AG09319 (cell line): ENCODE measurements at places on chromosomes 1 and 21.

DNA sequence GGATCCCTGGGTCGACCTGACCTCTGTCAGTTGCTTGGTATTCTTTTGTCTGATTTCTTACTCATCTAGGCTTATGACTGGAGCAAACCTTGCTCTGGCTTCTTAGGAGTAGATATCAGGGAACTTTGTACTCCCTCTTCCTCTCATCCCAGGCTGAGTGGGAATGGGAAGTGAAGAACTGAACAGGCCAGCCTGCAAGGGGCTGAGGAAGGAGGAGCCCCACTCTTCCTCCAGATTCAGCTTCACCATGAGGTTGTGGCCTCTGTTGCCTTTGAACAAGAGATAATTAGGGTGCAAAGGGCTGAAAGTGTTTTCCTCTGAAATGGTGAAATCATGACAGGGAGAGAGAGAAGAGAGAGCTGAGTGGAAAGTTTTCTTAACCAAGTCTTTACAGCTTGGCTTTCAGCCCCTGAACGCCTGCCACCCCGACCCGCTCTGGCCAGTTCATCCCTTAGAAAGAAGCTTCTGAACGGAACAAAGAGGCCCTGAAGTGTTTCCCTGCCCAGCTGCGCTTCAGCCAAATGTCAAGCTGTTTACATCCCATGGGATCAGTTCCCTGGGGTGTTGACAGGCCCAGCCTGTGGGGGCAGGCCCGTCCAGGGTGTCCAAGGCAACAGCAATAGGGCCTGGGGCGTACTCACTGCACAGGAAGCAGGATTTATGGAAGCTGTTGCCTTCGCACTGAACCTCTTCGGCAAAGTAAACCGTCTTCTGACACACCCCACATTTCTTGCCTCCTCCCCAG, 11.2 kb downstream of the CSRP1 start:
- DNase-seq = no peak

DNA sequence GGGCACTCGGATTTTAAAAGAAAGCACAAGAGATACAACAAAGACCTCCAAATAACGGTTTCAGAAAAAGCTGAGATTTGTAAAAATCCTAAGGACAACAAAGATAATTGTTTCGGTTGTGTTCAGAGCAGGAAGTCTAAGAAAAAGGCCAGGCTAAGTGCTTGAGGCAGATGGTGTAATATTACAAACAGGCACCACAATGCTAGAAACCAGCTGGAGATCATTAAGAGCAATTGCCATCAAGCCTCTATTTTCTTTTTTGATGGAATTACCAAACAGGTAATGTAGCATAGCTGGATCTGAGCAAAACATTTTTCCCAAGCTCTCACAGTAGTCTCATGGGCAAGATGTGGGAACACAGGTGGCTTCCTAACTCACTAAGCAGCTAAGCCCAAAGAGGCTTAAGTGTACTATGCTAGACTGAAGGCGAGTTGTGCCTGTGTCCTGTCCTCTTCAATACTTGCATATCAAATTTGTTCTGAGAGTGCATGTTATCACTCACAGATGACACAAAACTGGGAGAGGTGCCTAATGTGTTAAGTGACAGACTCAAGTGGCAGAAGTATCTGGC, 161.6 kb downstream of the GLUL start:
- peak; percentile 37 for DNase-seq

DNA sequence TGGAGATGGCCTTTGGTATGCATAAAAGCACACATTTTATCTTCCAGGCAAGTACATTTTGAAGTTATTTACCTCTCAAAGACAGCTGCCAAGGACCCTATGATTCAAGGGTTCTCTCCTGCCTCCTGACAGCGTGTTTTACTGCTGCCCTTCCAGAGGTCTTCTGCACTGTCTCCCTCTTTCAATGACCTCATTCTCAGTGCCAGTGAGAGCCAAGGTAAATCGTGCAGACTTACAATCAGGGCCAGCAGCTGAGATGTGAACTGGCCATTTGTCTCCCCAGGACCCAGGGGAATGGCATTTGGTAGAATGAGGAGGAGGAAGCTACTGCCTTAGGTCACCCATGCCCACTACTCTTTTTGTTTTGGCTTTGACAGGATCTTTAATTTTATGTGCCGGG, 84.2 kb upstream of the FGGY start:
- no peak for DNase-seq

- DNase-seq = no peak
These were observed 162.0 kb downstream of the KIF26B start for GRCh38 chr1:245316784-245317183.

DNA sequence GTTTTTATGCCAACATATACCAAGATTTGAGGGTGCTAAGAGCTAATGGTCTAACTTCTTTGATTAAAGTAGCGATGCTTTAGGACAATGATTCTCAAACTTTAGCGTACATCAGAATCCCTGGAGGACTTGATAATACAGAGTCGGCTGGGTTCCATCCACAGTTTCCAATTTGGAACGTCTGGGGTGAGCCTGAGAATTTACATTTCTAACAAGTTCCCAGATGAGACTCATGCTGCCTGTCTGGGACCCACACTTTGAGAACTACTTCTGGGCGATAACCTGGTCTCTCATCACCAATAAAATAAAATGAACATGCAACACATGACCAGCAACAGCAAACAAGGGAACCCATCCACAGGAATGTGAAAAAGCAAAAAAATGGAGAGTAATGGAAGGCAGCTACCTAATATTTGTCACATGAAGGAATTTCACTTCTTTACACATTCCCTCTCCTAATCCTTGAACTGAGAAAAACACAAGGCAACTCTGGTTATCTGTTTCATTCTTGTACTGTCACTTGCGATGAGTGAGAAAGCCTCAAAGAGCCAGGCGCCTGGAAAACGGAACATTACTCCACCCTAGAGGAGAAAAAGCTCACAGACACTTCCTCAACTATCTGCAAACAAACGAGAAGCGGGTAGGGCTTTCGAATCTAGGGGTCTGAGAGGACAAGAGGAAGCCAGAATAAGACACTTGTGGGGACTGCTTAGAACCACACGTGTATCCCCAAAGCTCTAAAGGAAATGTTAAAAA, 14.0 kb downstream of the HSF2BP start:
- DNase-seq = no peak

DNA sequence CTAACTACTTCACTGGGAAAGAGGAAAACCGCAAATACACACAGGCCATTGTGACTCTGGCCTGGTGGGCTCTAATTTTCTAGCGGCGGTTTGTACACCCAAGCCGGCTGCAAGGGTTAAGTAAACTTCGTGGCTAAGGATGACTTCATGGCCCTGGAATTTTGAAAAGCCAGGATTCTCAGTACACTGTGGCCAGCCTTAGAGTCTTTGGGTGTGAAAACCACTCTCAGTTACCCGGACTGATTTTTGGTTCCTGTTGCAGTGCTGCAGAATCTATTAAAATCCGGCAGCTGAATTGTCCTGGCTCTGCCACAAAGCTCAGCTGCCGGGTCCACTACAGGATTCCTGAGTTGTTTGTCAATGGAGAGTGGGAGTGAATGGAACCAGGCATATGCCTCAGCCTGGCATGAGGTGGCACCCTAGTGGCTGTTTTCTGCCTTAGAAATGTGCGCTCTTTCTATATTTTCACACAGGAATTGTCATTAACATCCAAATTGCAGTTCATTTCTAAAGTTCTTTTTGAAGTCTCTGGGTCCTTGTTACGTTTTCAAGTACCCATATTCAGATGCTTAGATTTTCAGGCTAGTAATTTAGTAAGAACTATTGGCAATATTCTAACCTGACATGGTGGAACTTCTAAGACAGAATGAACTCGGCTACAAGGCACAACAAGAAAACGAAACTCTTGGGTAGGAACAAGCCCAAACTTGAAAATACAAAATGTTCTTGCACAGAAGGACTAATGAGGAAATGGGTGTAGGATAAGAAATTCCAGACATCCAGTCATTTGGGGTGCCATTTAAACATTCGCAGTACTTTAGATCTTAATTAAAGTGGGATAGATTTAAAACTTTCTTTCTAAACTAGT, 255.9 kb downstream of the NFIA start:
- DNase-seq = peak; percentile 62

- DNase-seq = peak; percentile 23
These were observed at the start of gene HFM1 for GRCh38 chr1:91404151-91405012. Gene HFM1, minus strand, starts transcription at chr1:91404837. Its CDS starts 3,755 bp downstream, at chr1:91401082.

- DNase-seq = no peak
These were observed 119.5 kb downstream of the PCBP3 start for GRCh38 chr21:45763074-45763473.

GRCh38 chr1:54980528-54981241, at the start of gene TMEM61:
Gene TMEM61, plus strand, starts transcription at chr1:54980628. Its CDS starts 438 bp downstream, at chr1:54981066.
- DNase-seq = no peak

DNA sequence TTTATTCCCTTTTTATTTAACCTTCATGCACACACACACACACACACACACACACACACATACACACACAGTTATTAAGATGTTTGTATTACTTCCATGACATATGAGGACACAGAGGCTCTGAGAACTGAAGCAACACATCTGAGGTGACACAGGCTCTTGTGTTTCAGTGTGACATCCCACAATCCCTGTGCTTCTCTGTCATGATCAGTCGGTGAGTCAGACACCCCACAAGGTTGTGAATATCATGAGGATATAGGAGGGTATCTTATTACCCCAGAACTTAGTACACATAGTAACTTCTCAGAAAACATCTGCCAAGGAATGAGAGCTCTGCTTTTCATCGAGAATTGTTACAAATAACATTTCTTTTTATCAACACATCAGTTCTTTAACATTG, 459.3 kb downstream of the PLPP3 start:
- no peak for DNase-seq

GRCh38 chr1:197911857-197912696, 5.1 kb upstream of the LHX9 start:
- DNase-seq = no peak

DNA sequence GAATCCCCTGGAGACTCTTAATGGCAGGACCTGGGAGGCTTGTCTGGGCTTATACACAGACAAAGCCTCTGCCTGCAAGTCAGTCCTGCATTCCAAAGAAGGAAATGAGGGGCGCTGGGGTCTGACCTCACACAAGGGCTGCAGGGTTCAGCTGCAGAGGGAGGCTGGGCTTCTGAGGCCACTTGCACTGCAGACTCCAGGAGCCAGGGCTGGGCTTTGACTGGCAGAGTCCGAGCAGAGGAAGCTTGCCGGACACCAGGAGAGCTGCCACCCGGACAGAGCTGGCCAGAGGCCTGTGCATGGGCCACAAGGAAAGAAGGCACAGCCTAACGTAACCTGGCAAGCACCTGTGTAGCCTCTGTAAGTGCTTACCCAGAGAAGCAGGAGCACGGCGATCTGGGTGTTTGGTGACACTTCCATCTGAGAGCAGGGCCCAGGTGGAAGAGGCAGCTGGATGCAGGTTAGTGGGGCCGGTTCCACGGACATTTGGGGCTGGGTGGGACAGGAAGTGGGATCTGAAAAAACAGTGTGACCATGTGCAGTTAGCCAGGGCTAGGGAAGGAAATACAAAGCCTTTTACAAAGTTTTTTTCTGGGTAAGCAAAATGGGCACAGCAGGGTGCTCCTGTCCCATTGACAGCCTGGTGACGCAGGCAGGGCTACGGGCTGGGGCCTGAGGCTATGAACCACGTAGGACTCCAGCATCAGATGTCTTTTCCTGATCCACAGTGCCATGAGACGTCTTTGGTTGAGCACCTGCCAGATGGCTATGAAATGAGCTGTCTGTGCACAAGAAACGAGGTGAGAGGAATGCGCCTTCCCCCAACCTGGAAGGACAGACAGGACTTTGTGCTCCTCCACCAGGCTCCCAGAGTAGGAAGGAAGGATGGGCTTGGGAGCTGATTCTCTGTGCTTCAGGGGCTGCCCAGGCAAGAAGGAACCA, 37.3 kb upstream of the LBR start:
- no peak for DNase-seq

DNA sequence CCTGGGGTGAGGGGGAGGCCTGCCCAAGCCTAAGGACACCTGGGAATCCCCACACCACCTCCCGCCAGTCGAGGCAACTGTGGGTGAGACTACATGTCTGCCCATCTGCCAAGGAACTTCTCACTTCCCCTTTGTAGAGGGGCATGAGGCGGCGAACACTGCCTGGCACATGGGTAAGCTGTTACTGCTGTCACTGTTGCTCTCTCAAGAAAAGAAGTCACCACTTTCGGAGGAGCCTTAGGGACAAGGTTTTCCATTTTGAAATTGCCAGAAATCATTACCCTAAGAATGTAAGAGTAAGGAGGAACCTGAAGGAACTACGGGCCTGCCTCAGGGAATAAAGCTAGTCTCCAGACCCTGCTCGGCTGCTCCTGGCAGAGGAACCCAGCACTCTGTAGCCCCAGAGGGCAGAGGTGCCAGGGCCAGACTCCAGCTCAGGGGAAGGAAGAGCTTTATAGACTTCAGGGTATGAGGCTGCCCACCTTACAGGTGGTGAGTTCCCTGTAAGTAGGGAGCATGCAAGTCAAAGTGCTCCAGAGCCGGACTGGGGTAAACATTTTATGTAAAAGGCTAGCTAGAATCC, 23.3 kb downstream of the SLC2A1 start:
- DNase-seq = no peak

DNA sequence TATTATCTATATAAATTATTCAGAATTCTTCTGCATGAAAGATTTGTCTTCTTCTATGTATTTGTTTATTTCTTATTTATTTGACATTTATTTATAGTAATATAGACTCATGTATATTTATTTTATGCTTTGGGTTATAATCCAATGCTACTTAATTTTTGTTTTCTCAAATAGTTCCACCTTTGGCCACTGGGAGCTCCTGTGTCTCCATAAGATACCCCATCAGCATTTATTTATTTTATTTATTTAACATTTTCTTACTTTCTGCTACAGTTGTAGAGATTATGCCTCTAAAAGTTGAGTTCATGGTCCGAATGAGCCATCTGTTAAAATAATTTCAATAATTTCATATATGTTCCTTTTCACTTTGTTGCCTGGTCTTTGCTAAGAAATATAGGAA, 289.4 kb downstream of the ADGRL2 start:
- DNase-seq = no peak
